ENCODE measurements at places on chromosomes 1 and 21. TPM values are rescaled to one million over a fixed set of nuclear protein-coding genes. Genes with fewer than 3 reads are reported as not detected.

The NBPF12 gene
- total RNA-seq, result 7.2 TPM

The VASH2 gene
- total RNA-seq, result 184 TPM

The C1orf226 gene
- total RNA-seq, result 18.8 TPM

The LEFTY1 gene
- 8.4 TPM for total RNA-seq

The RGSL1 gene
- not detected for total RNA-seq

The KCNK2 gene
- 1.2 TPM for total RNA-seq

The PCSK9 gene
- 33.8 TPM for total RNA-seq

The PSMB2 gene
- 91.4 TPM for total RNA-seq

The NR1I3 gene
- total RNA-seq, result not detected

The GTF2B gene
- total RNA-seq, result 15.6 TPM

The EFHD2 gene
- total RNA-seq, result 25.1 TPM

The FCGR2B gene
- not detected for total RNA-seq

The SH3BGR gene
- 5.9 TPM for total RNA-seq

The ARTN gene
- total RNA-seq, result 23.3 TPM

The NCAM2 gene
- 0.54 TPM for total RNA-seq

The SERINC2 gene
- 31.4 TPM for total RNA-seq

The C1QA gene
- not detected for total RNA-seq

The LRRC8B gene
- 29.2 TPM for total RNA-seq

The ELAVL4 gene
- total RNA-seq, result 0.89 TPM

The TRIM58 gene
- total RNA-seq, result 2.8 TPM

The SFN gene
- 4.0 TPM for total RNA-seq

The OR2L13 gene
- total RNA-seq, result not detected

The TCEA3 gene
- 0.21 TPM for total RNA-seq

The ZNF678 gene
- 30.6 TPM for total RNA-seq
